Stimulated activated CD4-positive, alpha-beta T cell treated with anti-CD3 and anti-CD28 coated beads, TNF-alpha, amount 100 ng/mL, for 1 hour (primary cell): ENCODE measurements at places on chromosomes 4 and X.

DNA sequence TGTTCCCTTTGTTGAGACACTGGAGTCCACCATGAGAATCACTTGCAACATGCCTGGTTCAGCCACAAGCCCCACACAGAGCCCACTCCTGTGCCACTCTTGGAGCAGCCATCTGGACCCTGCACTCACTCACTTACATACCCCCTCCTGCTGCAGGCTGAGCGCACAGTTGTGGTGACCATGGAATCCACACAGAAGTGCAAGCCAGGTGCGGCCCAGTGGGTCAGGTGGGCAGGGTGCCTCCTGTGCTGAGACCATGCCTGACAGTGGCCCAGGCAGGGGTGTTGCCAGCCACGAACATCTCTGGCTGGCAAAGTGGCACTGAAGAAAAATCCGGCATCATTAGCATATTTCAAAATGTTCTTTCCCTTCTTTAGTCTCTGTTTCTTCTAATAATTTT is 17.4 kb upstream of the CXorf51A start:
- no peak for DNase-seq

- no peak for DNase-seq
Observed at GRCh38 chr4:169791527-169792156, 33.9 kb upstream of the HPF1 start.

GRCh38 chrX:118698516-118699170 is 28.8 kb upstream of the IL13RA1 start:
- no peak for DNase-seq

- DNase-seq, result no peak
Observed at GRCh38 chr4:120096508-120097297, 30.1 kb upstream of the MAD2L1 start.

GRCh38 chr4:125539691-125540090 is 224.9 kb downstream of the FAT4 start:
- DNase-seq, result no peak

- DNase-seq, result no peak
Observed at GRCh38 chr4:174461466-174462106, 60.7 kb downstream of the HPGD start.

DNA sequence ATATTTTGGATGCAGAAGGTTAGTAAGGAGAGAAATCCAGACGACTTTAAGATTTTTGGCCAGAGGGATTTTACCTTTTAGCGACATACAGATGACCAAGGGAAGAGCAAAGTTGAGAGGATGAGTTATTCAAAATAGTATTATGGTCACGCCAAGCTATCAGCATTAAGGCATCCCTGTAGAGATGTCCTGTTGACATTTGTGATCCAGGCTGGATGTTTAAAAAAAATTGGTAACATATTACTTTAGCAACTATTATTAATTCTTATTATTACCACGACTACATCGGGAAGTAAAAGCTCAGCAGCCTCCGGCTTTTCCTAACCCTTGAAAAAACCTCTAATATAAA is 562 bp upstream of the OSTC start:
- DNase-seq, result no peak

- no peak for DNase-seq
Observed at GRCh38 chrX:54182194-54182863, 725 bp downstream of the FAM120C start.

DNA sequence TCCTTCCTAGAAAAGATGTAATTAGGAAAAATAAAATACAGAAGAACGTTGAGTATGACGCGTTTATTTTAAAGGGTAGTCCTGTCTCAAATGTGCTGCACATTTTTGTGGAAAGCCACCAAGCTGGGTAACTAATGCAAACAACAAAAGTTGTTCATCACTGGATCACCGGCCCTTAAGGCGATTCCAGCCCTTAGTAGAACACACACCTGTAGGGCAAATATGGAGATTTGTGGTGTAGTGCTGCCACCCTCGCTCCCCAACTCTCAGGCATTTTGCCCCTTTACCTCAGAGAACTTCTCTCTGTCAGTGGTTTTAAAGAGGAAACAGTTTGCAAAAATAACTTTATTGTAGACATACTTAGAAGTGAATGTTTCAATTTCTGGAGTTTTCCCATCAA is 1.9 kb downstream of the TBL1X start:
- no peak for DNase-seq

GRCh38 chrX:108332281-108332680 is 105.9 kb downstream of the COL4A6 start:
- DNase-seq, result no peak

GRCh38 chr4:19366916-19367315 is 884.8 kb upstream of the SLIT2 start:
- DNase-seq, result no peak

- no peak for DNase-seq
Observed at GRCh38 chr4:110310795-110311194, 112.4 kb upstream of the ELOVL6 start.
